Renal cortical epithelial cell (primary cell): ENCODE measurements at places on chromosomes 3 and 15.

GRCh38 chr3:11632564-11632963 is 11.2 kb downstream of the VGLL4 start:
- no peak for DNase-seq

- no peak for DNase-seq
Measured at GRCh38 chr3:123357275-123357674, 91.6 kb downstream of the ADCY5 start.

DNA sequence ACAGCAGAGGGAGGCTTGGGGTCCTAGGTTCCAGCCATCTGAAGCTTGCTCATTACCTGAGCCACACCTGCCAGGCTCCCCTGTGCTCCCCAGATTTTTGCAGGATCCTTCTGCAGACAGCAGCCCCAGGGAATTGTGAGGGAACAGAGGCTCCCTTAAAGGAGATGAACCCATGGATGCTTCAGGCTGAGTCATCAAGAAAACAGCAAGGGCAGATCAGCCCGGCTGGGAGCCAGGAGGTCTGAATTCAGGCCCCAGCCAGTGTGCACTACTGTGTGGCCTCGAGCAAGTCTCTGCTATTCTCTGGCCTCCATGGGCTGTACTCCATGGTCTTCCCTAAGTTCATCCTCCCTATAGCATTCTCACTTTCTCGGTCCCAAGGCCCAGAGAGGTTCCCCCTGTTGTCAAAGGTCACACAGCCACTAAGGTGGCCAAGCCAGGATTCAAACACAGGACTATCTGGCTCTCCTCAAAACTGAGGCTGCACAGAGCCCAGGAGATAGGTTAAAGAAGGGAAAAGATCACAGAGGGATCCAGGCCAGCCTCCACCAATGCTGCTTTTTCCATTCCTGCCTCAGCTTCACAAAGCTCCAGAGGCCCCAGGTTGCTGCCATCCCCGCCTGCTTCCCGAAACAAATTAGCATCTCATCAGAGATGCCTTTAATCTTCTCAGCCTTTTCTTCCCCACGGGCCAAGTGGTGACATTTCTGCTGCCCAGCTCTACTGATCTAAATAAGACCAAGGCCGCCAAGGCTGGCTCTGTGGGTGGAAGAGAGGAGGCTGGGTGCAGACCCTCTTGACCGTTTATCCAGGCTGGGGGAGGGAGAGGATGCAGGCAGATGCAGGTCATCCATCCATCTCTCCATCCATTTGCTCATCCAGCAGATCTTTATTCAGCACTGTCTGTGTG is 21.2 kb upstream of the GRIP2 start:
- DNase-seq = no peak

DNA sequence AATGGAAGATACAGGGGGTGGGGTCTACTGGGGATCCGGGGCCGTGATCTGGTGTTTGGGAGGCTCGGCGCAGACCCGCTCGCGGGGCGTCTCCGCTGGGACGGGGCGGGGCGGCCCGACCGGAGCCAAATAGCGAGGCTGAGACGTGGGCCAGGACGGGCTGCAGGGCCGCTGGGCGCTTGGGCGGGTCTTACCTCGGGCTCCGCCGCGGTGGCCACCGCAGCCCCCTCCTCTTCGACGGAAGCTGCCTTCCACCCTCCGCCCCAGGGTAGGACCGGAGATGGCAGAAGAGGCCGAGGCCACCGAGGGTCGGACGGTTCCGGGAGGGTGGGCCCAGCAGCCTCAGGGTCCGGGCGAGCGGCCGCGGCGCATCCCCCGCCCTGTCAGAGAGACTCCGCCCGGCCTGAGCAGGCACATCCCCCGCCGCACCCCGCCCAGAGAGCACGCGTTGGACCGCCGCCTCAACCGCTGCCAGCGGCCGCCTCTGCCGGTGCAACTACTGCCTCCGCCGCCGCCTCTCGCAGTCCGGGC is 399 bp downstream of the MYO9A start:
- DNase-seq = no peak

GRCh38 chr3:123723522-123724168 is 138.8 kb upstream of the HACD2 start:
- DNase-seq = peak; percentile 71

DNA sequence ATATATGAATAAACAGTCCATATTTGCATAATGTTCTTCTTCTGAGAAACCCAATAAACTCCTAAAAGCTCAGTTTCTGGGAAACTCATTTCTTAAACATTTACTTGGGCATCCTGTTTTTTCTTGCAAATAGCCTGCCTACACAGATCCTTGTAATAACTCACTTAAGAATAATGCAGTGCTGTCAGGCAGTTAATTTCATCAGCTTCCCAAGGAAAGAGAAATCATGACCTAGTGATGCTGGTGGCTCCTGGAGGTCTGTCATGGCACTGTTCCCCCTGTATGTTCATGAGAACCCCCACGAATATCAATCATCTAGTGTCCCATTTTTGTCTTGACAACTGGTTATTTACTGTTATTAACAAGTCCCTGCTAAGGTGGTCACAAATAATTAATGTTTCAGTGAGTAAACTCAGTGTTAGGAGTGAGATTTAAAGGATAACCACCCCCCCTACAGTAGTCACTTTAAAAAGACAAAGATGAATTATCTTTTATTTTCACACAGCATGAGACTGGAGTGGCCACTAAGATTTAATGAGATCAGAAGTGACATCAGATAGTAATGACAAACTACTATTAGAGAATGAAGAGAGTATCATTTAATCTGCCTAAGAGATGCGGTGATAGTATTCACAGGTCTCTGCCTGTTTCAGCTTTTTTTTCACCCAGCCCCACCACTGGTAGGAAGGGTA is 279.5 kb upstream of the NECTIN3 start:
- peak; percentile 71 for DNase-seq

- DNase-seq = peak; percentile 81
Measured at GRCh38 chr15:80058851-80059785, at the start of gene ZFAND6. Gene ZFAND6, plus strand, starts transcription at chr15:80059676. Its CDS starts 60,669 bp downstream, at chr15:80120345.

DNA sequence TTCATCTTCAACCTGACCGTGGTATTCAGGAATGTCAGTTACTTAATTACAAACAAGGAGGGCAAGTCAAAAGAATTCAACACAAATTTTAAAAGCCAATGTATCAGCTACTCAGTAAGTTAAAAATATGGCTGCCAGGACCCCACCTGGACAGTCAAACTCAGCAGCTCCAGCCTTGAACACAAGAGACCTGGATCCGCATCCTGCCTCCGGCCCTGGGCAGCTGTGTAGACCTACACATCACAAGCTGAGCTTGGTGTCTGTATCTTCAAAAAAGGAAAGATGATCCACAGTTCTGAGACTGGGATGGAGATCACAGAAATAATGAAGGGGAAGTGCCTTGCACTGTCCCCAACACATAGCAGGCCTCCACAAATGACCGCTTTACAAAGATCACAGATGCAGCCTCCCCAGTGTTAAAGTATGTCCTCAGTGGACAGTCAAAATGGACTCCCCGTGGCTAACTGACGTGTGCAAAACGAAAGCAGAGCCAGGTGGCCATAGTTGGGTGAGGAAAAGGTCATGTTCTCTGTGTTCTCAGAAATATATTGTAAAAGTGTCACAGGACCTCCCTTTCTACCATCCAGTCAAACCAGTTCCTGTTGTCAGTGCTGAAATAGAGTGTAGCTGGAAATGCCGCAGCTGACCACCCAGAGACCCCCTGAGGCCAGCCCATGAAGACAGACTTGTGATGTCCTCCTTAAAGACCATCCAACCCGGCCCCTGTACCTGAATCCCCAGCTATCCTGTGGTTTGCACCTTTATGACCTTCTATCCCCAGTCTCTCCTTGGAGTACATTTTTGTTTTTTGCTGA is 168.5 kb upstream of the NSMCE3 start:
- no peak for DNase-seq

- no peak for DNase-seq
Measured at GRCh38 chr15:101240358-101240757, 11.5 kb downstream of the CHSY1 start.

DNA sequence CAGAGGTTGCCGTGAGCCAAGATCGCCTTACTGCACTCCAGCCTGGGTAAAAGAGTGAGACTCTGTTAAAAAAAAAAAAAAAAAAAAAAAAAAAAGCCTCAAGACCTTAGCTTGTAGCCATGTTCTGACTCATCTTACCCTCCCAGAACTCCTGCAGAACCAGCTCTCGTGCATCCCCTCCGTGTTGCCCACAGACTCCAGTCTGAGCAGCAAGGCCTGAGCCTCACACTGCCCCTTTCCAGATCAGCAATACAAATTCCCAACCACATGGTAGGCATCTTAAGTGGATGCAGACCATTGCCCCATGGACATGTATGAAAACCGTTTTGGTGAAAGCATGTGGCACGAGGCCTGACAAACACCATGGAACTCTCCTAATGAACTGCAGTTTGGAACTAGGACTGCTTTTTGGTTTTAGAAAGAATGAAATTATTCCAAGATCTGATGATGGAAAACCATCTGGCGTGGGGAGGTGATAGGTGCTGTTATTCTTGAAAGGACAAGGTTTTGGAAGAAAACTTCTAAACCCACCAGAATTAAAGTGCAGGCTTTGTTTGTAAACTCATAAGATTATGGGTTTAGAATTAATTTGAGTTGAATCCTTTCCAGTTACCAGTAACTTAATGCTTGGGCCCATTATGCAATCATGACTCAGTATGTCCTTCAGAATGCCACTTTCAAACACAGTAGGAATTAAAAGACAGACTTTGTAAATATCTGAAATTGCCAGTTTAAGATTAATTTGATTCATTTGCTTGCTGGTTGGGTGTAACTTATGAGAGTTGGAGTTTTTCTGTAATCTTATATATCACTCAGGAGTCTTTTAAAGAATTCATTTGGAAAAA is 163.7 kb upstream of the LRTM1 start:
- DNase-seq = peak; percentile 72

GRCh38 chr3:123267821-123268220 is 66.1 kb downstream of the SEC22A start:
- DNase-seq = no peak

GRCh38 chr3:24512564-24513197 is 18.0 kb upstream of the THRB start:
- no peak for DNase-seq

DNA sequence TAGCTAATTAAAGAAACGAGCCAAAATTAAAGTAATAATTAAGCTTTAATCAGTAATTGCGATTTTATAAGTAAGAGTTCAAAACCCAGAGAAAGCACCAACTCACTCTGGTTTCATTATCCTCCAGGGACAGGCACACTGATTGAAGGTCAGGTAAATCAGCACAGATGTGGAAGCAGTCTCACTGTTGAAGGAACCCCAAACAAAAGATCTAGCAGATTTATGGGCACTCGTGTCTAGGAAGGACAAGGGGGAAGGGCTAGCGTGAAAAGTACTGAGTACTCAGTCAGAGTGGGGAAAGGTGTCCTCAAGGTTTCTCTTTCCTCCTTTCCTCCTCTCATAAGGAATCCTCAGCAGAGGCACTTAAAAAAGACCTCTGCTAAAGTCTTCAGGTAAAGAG is 320.1 kb downstream of the PYDC2 start:
- no peak for DNase-seq

GRCh38 chr3:64216274-64217147 is 8.8 kb downstream of the PRICKLE2 start:
- DNase-seq = no peak

- DNase-seq = no peak
Measured at GRCh38 chr15:88701561-88702095, 62.8 kb downstream of the ISG20 start.

DNA sequence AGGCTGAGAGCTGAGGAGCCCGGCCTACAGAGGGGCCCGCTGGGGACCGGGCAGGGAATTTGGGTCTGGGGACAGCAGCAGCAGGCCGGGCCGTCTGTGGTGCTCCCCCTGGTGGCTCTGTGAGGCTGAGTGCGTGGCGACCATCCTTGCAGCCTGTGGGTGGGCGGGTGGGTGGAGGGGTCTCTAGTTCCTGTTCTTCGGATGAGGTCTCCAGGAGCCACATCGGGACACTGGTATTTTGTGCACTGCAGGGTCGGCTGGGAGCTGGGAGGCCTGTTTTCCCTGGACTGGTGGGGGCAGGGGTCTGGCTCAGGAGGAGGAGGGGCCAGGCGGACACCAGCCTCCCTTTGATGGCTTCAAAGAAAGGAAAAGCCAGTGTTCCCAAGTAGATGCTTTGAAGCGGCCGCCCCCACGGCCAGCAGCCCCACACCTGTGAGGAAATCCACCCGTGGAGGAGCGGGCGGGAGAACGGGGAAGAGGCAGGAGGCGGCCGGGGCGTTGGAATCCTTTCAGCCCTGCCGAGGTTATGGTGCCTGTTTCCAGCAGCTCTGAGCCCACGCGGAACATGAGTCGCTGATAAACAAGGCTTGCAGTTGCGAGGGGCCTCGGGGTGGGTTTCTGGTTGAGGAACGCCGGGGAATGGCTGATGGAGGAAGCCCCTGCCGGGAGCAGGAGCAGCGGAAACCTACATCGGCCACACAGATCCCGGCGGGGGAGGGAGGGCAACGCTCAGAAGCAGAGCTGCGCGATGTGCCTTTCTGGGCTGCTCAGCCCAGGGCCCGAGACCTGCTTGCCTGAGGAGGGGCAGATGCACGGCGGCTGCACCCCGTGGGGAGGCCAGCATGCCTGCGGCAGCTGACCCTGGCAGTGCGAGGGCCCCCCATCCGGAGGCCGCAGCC is 154.3 kb downstream of the NSMCE3 start:
- DNase-seq = no peak
